Left lung (tissue), 14 donors: ENCODE measurements at places on chromosomes 2 and 18.

DNA sequence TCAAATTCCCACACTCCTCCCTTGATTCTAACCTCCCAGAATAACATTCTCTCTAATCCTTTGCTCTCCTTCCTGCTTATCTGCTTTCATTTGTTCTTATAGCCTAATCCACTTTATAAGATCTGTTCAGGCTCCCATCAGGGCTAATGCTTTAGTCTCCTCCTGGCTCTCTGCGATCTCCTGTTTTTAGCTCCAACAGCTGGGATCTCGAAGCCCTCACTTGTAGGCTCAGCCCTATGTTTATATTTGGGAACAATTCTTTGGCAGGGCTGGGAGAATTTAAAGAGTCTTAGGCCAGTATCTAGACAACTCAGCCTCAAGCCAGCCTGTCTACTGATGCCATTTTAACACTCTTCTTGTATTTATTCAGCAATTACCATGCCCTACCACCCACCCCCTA lies 27.2 kb upstream of the RAPH1 start:
- peak; percentile 90 for DNase-seq

GRCh38 chr2:37566517-37566981 lies 104.9 kb downstream of the CDC42EP3 start:
- no peak for DNase-seq

DNA sequence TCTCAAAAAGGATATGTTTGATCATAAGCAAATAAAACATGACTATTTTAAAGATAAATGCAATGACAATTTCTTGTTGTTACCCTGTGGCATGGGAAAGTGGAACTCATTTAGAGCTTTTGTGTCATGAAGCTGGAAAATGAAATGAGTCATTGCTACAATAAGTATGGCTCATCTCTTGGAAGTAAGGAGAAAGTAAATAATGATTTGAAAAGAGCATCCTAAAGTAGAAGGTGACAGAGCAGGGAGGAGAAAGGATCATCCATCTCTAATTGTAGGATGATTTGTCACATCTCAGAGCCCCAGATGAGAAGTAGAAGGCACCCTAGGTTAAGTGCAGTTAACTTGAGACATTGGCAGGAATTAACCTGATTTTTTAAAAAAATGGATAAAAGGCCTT lies 200.5 kb downstream of the CPS1 start:
- DNase-seq = no peak

GRCh38 chr2:119710281-119710680 lies 31.3 kb downstream of the TMEM177 start:
- no peak for DNase-seq

DNA sequence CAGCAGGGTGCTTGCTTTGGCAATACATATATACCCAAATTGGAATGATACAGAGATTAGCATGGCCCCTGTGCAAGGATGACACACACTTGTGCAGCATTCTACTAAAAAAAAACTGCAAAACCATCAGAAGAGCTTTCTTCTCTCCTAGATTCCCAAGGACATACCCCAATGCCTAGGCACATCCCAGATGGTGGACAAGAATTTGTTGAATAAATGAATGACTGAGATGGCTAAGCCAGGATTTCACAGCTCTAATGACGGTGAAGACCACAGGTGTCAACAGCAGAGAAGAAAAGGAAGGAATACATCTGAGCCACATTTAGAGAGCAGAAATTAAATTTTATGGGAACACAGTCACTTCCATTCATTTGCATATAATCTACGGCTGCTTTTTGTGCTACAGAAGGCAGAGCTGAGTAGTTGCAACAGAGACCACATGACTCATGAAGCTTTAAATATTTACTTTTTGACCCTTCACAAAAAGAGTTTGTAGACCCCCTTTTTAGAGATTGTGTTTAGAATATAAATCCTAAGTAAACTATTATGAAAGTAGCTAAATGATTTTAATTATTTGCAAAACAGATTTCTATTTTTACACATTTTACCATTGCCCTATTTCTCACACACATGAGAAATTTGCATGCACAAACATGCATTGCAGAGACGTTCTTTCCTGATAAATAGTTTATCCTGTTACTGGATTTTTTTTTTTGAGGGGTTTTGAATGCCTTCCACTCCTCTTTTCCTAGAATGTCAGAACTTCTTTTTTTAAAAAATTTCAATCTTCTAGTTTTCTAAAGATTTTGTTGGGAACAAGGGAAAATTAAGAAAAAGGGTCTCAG lies 119.0 kb downstream of the PMAIP1 start:
- DNase-seq = no peak

DNA sequence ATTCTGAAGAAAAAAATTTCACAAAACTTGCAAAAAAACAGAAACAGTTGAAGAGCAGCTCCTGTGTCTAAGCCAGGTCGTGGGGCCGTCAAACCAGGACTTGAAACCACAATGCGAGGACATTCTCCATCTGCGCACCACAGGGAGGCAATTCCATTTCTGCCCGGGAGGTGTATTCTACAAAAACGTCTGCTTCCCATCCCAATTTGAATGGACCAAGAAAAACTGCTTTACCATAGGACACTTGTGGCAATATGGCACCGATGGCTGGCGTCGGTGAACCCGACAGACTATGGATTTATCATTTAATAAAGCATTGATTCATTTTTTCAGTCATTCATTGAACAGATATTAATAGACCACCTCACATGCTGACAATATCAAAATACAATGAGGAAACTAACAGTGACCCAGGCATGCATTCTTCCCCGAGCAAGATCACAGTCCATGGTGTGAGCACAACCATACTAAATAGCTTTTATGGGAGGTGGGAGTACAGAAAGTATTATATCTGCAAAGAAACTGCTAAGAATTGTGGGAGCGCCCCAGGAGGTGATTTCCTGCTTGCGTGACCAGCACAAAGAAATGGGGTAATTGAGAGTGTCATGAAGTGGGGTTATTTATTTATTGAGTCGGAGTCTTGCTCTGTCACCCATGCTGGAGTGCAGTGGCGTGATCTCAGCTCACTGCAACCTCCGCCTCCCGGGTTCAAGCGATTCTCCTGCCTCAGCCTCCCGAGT lies 10.5 kb upstream of the ZAP70 start:
- DNase-seq = no peak

DNA sequence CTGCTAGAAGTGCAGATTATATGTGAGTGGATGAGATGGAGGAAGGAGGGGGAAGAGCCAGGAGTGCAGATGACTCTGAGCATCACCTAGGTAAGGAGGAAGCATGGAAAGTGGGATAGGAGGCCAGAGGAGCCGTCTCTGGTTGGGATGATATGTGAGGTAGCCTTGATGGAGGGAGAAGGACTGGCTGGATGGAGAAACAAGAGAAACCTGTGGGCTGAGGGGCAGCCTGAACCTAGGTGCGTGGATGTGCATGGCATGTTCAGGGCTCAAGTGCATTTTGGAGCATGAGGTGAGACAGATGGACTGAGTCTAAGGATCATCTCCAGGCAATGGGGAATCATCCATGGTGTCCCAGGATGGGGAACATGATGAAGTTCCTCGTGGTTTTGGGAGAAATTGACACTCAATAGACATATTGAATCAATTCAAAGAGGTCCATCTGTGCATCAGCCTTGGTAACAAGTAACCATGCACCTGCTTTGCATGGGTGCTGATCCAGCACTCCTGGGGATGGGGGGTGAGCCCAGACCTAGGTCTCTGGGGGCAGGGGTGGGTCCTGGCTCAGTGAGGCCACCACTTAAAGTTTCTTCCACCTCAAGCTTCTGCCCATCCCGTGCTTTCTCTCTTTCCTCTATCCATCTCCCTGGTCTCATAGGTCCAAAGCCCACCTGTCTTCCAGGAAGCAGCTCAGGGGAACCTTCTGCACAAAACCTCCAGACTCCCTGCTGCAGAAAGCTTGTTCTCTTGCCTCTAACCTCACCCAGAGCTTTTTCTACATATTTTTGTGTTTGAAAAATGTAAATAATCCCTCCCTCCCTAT lies 19.2 kb downstream of the MYCN start:
- DNase-seq = no peak

- no peak for DNase-seq
Measured at GRCh38 chr2:149383340-149383739, 53.0 kb downstream of the LYPD6 start.

- DNase-seq = no peak
Measured at GRCh38 chr2:208266936-208267335, 881 bp downstream of the PIKFYVE start.

GRCh38 chr2:95225658-95226057 lies 18.3 kb downstream of the ZNF892 start:
- DNase-seq = no peak

DNA sequence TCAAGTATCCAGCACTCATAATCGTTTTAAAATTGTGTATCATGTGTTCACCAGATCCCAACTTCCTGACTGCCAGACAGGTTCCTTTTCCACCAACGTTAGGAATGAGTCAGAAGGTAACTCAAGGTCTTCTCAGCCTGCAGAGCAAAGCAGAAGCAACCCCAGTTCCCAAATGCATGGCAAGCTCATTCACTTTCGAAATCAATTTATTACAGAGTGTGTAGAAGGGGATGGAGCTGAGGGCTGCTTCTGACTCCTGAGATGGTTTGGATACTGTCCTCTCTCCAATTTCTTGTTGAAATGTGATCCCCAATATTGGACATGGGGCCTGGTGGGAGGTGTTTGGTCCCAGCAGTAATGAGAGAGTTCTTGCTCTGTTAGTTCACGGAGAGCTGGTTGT lies 114.5 kb downstream of the PIEZO2 start:
- DNase-seq = no peak

DNA sequence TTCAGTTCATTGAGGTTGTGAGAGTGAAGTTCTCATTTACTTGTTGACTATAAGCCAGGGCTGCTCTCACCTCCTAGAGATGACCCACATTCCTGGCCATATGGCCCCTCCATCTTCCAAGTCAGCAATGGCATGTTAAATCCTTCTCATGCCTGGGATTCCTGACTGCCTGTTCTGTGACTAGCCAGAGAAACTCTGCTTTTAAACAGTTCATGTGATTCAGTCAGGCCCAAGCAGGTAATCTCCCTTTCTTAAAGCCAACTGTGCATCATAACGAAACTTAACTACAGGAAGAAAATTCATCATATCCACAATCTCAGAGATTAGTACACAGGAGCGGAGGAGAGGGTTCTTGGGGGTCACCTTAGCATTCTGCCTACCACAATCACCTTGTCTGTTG lies 11.5 kb downstream of the DPP4 start:
- DNase-seq = no peak

GRCh38 chr2:196307775-196308305 lies 136.5 kb upstream of the STK17B start:
- no peak for DNase-seq

GRCh38 chr2:30421604-30422443 lies 25.2 kb upstream of the LCLAT1 start:
- no peak for DNase-seq

DNA sequence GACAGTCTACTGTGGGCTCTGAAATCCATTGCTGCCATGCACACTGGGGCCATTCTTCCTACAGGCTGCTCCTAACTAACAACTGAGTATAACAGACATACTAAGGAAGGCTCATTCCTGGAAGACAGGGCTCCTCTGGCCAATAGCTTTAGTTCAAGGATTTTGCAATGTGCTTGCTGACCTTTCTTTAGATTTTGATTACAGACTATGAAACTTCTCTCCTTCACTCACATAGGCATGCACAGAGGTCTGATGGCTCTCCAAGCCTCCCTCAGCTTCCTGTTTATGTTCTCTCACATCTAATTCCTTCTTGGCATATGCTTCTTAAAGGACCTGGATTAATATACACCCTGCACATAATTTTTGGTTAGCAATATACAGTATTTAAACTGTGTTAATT lies 34.4 kb upstream of the ROCK1 start:
- no peak for DNase-seq

- DNase-seq = no peak
Measured at GRCh38 chr2:210577263-210578071, 21.1 kb downstream of the CPS1 start.

- DNase-seq = no peak
Measured at GRCh38 chr2:101949304-101949703, 42.5 kb upstream of the IL1R2 start.

- DNase-seq = no peak
Measured at GRCh38 chr2:70531419-70532086, 22.1 kb downstream of the TGFA start.

GRCh38 chr2:160278101-160278878 lies 78.2 kb upstream of the ITGB6 start:
- no peak for DNase-seq

GRCh38 chr18:26574958-26575864 lies 26.9 kb upstream of the KCTD1 start:
- DNase-seq = peak; percentile 58

DNA sequence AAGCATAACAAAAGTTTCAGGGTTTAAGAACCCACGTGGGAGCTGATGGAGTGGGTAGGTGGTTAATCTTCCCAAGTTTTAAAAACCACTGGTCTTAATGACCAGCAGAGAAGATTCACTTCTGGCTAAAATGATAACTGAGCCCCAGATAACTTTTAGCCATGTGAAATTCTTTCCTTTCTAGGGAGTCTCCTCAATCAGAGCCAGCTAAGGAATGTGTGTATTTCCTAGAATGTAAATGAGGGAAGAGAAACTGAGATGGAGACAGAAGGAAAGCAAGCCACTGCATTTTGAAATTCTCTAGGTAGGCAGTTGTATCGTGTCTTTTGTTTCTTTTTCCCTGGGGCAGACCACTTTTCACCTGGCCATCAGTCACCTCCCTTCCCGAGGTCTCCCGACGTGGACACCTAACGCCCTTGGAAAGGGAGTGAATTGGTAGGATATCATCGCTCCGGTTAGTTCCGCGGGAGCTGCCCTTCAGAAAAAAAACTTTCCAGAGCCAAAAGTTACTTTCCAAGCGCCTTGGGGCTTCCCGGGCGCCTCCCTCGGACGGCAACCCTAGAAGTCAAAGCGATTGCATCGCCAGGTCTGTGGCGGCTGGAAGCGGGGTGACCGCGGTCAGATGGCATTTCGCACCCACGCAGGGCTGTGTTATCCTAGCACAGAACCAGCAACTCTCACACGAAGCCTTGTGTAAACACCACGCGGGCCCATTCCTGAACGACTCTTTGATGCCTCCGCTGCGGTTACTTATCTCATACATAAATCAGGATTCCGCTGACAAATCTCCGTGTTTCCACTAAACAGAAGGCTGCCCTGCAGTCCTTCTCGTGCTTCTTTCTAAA lies 1.3 kb downstream of the COLEC12 start:
- no peak for DNase-seq

DNA sequence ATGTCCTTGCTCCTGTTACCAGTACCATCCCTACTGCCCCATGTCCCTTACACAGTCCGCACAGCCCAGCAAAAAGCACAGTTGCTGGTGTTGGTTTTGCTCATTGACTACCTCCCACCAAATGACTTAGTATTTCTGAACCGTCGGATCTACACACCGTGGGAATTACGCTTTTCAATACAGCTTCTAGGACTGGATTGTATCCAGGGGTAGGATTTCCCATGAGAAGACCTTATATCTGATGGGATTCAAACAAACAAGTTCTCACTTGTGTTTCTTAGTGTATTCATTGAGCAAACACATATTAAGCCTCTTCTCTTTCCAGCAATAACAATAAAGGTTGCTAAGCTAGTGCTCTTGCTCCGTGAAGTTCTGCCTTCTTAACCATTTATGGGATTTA lies 25.8 kb downstream of the TRAPPC12 start:
- no peak for DNase-seq

GRCh38 chr2:15708865-15709820 lies 117.5 kb downstream of the DDX1 start:
- DNase-seq = no peak
